Smooth muscle cell of the umbilical artery (primary cell): ENCODE measurements at places on chromosomes 7 and 10. TPM values are rescaled to one million over a fixed set of nuclear protein-coding genes. Genes with fewer than 3 reads are reported as not detected.

Gene MYL10
- total RNA-seq, result not detected in 2 replicates

Gene KDM7A
- 4.8 and 5.2 TPM in 2 replicates for total RNA-seq

Gene ADCYAP1R1
- not detected in 2 replicates for total RNA-seq

Gene ADO
- 25.8 TPM in 2 replicates for total RNA-seq

Gene MSMB
- not detected in 2 replicates for total RNA-seq

Gene MBL2
- total RNA-seq, result not detected in 2 replicates

Gene PNLIPRP2
- not detected in 2 replicates for total RNA-seq

Gene MAT1A
- not detected in 2 replicates for total RNA-seq

Gene PRXL2A
- 19.6 and 23.6 TPM in 2 replicates for total RNA-seq

Gene ZNF853
- 3.9 and 5.3 TPM in 2 replicates for total RNA-seq

Gene SHH
- not detected in 2 replicates for total RNA-seq

Gene IGFBP1
- total RNA-seq, result not detected in 2 replicates

Gene FGL2
- total RNA-seq, result 0.09 and 0.30 TPM in 2 replicates

Gene CRHR2
- not detected in 2 replicates for total RNA-seq

Gene CTTNBP2
- total RNA-seq, result 0.78 TPM in 1 of 2 replicates, not detected in the other

Gene SEMA3E
- total RNA-seq, result under 0.01 and 0.18 TPM in 2 replicates

Gene ZNF33B
- total RNA-seq, result 4.5 and 8.4 TPM in 2 replicates

Gene ASB10
- not detected in 2 replicates for total RNA-seq

Gene HDAC9
- 3.3 and 18.0 TPM in 2 replicates for total RNA-seq

Gene AGBL3
- total RNA-seq, result 0.89 and 0.97 TPM in 2 replicates
